Right atrium auricular region (tissue), 2 donors: ENCODE measurements at places on chromosomes 2 and 18. TPM values are rescaled to one million over a fixed set of nuclear protein-coding genes. Genes with fewer than 3 reads are reported as not detected.
A peak's percentile ranks its signal among the peaks of the same experiment; 100 is the strongest.

- H3K36me3 ChIP-seq = no peaks in the 10 kb centered on the region
- H3K4me3 ChIP-seq = no peak overlapping the region
- H3K4me1 ChIP-seq = no peaks in the 10 kb centered on the region
- H3K27ac ChIP-seq = no peak overlapping the region
These were observed 551.7 kb downstream of the SATB2 start for GRCh38 chr2:198905881-198906612.

- no peaks in the 10 kb centered on the region for H3K27me3 ChIP-seq
- no peaks in the 10 kb centered on the region for H3K4me1 ChIP-seq
- no peaks in the 10 kb centered on the region for H3K36me3 ChIP-seq
- no peak overlapping the region for H3K27ac ChIP-seq
- DNase-seq = no peak
- H3K4me3 ChIP-seq = no peak overlapping the region
These were observed 21.9 kb downstream of the FAM124B start for GRCh38 chr2:224379986-224380385.

GRCh38 chr2:168524005-168524404 is 67.9 kb downstream of the CERS6 start:
- H3K27ac ChIP-seq = peak overlapping the region; percentile 93
- no peaks in the 10 kb centered on the region for H3K27me3 ChIP-seq
- no peaks in the 10 kb centered on the region for H3K36me3 ChIP-seq
- DNase-seq = no peak
- no peaks in the 10 kb centered on the region for H3K4me1 ChIP-seq

DNA sequence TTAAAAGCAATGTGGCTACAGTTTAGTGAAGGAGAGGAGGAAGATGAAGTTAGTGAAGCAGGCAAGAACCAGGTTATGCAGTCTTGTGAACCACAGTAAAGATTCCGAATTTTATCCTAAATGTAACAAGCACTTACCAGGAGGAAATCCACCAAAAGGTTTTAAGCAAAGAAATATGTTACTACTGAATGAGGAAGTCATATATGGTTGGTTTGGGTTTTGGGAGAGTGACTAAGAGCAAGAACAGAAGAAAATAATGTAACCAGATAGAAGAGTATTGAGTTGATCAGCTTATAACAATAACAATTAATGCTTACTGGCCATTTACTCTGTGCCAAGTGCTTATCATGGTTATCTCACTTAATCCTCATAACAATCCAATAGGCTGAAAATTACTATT is 1.9 kb downstream of the USP37 start:
- peaks cover 34% of the 10 kb centered on the region for H3K4me1 ChIP-seq
- no peak for DNase-seq
- H3K27me3 ChIP-seq = no peaks in the 10 kb centered on the region
- no peak overlapping the region for H3K27ac ChIP-seq
- peaks cover 3% of the 10 kb centered on the region for H3K36me3 ChIP-seq

- H3K4me1 ChIP-seq = peaks cover 31% of the 10 kb centered on the region
- no peaks in the 10 kb centered on the region for H3K36me3 ChIP-seq
- no peaks in the 10 kb centered on the region for H3K27me3 ChIP-seq
- no peak overlapping the region for H3K4me3 ChIP-seq
- DNase-seq = no peak
These were observed 25.1 kb downstream of the ANXA4 start for GRCh38 chr2:69767034-69767433.

DNA sequence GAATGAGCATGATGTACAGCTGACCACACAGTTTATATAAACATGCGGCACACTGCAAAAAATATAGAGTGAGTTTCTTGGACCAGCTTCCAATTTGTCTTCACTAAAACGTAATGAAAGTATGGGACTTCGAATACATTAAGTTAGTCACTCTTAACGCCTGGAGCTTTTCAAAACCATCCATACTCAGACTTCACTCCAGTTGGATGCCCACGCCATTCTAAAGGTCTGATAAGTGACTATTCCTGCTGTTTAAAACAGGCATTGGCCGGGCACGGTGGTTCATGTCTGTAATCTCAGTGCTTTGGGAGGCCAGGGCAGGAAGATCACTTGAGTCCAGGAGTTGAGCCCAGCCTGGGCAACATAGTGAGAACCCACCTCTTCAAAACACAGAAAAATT is 84.6 kb downstream of the MYL12B start:
- H3K27ac ChIP-seq = no peak overlapping the region
- no peaks in the 10 kb centered on the region for H3K36me3 ChIP-seq
- no peak for DNase-seq
- no peaks in the 10 kb centered on the region for H3K4me1 ChIP-seq

DNA sequence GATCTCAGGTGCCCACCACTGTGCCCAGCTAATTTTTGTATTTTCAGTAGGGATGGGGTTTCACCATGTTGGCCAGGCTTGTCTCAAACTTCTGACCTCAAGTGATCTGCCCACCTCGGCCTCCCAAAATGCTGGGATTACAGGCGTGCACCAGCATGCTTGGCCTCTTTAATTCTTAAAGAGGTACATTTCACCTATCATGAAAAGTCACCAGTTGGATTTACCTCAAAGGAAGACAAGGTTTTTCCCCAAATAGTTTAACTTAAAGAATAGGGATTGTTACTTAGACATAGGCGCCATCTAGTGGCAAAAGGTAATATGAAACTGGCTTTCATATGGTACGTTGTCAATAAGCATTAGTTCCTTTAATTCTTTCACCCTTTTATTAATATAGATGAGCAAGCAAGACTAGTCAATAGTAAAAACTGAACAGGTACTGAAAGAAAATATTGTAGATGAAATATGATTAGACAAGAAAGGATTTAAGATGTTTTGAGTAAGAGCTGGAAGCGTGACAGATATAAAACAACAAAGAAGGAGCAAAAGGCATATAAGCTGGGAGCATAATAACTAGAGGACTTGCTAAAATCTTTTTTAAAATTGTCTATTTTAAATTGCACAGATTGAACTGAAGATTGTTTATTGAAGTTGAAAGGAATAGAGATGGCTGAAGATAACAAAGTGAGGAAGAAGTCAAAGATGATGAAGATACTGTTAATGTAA is 35.0 kb upstream of the PSMD14 start:
- no peaks in the 10 kb centered on the region for H3K4me1 ChIP-seq
- H3K27ac ChIP-seq = no peak overlapping the region
- H3K27me3 ChIP-seq = no peaks in the 10 kb centered on the region

- H3K36me3 ChIP-seq = no peaks in the 10 kb centered on the region
- no peaks in the 10 kb centered on the region for H3K27me3 ChIP-seq
- H3K4me1 ChIP-seq = no peaks in the 10 kb centered on the region
- no peak overlapping the region for H3K27ac ChIP-seq
- no peak overlapping the region for H3K4me3 ChIP-seq
These were observed 722.7 kb downstream of the TSN start for GRCh38 chr2:122478117-122478516.

The MFSD6 gene
- total RNA-seq = 72.7 TPM

The MAP2 gene
- 6.5 TPM for total RNA-seq

DNA sequence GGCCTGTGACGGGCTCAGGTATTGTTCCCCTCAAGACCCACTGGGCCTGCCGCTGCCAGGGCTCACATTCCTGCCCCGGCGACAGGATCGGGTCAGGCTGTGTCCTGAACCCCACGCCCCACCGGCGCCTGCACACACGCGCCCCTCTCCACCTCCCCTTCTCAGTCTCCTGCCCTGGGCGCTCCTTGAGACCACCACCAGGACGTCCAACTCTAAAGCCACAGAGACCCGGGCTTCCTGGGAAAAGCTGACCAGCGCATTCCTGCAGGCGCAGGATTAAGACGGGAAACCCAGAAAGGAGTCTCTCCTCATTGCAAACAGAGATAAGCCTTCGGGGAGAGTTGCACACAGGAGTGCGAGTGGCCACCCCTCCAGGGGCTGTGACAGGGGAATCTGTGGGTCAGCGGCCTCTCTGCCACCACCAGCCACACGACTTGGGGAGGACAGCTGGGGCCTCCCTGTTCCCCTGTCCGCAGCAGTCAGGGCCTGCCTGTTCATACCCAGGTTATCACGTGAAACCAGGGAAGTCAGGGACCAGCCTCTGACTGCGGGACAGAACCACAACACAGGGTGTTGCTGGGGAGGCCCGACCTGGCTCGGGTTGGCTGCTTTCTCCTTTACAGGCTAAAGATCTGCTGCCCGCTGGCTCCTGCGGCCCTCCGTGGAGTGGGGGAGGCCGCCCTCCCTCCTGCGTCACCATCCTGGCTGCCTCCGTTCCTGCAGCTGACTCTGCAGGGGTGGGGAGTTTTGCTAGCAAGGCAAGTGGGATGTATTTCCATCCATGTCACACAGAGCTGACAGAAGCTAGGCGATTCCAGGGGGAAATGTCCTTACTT is 88.8 kb downstream of the ZCCHC2 start:
- peaks cover 12% of the 10 kb centered on the region for H3K4me1 ChIP-seq
- H3K36me3 ChIP-seq = no peaks in the 10 kb centered on the region
- H3K27ac ChIP-seq = no peak overlapping the region
- H3K4me3 ChIP-seq = peak overlapping the region; percentile 23
- no peak for DNase-seq
- no peaks in the 10 kb centered on the region for H3K27me3 ChIP-seq

DNA sequence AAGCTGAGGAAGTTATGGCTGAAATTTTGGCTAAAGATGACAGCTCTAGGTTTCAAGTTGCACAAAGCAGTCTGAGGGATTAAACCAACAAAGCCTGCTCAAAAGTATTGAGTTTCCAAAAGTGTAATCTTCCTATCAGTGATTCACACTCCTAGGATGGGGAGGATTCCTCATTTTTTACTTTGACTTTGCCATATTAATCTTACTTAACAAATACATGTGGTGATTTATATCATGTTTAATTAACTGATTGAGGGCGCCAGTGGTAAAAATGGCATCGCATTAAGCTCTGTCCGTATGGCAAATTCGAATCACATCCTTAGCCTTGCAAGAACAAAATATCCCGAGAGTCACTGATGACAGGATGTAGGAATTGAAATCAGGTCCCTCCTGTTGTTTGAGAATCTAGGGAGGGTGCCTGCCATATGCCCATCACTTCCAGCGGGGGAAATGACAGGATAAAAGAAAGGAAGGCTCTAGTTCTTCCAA is 78.1 kb upstream of the ETAA1 start:
- H3K36me3 ChIP-seq = no peaks in the 10 kb centered on the region
- no peaks in the 10 kb centered on the region for H3K27me3 ChIP-seq
- H3K4me1 ChIP-seq = peaks cover 6% of the 10 kb centered on the region

DNA sequence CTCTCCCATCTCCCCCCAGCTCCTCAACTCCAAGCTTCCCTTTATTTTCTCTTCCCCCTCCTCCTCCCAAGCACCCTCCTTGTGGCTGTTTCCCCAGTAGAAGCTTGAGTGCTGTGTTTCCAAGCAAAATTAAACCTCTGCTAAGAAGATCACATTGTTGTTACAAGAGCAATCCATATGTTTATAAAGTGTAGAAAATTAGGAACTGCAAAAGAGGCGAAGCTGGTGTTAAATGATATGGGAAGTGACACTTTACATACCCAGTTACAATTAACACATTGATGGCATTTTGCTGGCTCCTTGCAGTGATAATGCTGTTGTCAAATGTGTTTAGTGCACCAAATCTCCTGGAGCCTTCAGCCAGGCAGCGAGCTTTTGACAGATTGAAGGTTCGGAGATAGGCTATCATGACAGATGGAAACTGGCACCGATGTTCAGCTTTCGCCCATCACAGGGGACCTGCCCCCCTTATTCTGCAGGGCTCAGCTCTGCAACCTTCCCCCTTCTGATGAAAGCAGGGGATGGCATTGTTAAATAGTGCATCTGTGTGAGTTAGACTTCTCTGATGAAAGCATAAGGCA is 259.8 kb upstream of the ATP5MC3 start:
- no peaks in the 10 kb centered on the region for H3K4me1 ChIP-seq
- DNase-seq = no peak
- no peaks in the 10 kb centered on the region for H3K27me3 ChIP-seq

DNA sequence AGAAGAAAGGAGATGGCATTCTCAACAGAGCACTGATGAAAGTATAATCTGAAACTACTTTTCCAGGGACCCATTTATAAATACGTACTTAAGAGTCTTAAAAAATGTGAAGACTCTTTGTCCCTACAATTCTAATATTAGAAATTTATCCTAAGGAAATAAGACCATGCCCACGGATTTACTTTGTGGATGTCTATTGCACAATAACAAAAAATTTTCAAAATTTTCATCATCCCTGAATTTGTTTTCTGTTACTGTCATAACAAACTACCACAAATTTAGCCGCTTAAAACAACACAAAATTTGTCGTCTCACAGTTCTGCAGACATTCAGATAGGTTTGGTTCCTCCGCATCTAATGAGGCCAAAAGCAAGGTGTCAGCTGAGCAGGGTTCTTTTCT is 182.3 kb upstream of the SMAD7 start:
- H3K4me1 ChIP-seq = no peaks in the 10 kb centered on the region
- no peaks in the 10 kb centered on the region for H3K36me3 ChIP-seq
- no peak overlapping the region for H3K27ac ChIP-seq
- no peak overlapping the region for H3K4me3 ChIP-seq
- no peaks in the 10 kb centered on the region for H3K27me3 ChIP-seq

GRCh38 chr18:49008716-49009115 is 58.0 kb upstream of the SMAD7 start:
- no peaks in the 10 kb centered on the region for H3K27me3 ChIP-seq
- no peaks in the 10 kb centered on the region for H3K4me1 ChIP-seq
- no peaks in the 10 kb centered on the region for H3K36me3 ChIP-seq
- H3K4me3 ChIP-seq = no peak overlapping the region
- no peak for DNase-seq
- H3K27ac ChIP-seq = no peak overlapping the region

The SRD5A2 gene
- total RNA-seq = not detected

GRCh38 chr2:152606941-152607340 is 110.3 kb downstream of the PRPF40A start:
- no peak overlapping the region for H3K4me3 ChIP-seq
- H3K27ac ChIP-seq = no peak overlapping the region
- DNase-seq = no peak
- no peaks in the 10 kb centered on the region for H3K27me3 ChIP-seq
- no peaks in the 10 kb centered on the region for H3K4me1 ChIP-seq
